ENCODE measurements at places on chromosomes 6 and 20.

DNA sequence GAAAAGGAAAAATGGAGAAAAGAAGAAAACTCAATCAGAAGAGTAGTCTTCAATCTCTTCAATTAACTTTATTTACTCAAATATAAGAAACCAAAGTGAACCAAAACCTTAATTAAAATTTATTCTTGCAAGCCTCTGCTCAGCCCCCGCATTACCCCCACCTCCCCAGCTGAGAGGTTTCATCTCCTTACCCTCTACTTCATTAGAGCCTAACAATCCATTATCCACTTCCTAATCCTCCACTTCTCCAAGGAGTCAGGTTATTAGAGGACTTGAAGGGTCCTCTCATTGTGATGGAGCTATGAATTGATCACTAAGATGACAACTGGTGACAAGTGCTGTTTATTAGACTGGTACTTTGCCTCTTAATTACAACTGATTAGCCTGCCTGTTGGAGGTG, 956.5 kb downstream of the TFAP2A start:
- DNase-seq, result peak; percentile 80

DNA sequence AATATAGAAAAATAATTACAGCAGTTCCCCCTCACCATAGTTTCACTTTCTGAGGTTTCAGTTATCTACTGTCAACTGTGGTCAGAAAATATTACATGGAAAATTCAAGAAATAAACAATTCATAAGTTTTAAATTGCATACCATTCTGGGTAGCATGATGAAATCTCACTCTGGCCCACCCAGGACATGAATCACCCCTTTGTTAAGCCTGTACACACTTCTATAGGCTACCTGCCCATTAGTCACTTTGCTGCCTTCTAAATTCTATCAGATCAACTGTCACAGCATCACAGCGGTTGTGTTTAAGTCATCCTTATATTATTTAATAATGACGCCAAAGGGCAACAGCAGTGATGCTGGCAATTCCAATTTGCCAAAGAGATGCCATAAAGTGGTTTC, 140.3 kb upstream of the RUNX2 start:
- DNase-seq, result no peak

DNA sequence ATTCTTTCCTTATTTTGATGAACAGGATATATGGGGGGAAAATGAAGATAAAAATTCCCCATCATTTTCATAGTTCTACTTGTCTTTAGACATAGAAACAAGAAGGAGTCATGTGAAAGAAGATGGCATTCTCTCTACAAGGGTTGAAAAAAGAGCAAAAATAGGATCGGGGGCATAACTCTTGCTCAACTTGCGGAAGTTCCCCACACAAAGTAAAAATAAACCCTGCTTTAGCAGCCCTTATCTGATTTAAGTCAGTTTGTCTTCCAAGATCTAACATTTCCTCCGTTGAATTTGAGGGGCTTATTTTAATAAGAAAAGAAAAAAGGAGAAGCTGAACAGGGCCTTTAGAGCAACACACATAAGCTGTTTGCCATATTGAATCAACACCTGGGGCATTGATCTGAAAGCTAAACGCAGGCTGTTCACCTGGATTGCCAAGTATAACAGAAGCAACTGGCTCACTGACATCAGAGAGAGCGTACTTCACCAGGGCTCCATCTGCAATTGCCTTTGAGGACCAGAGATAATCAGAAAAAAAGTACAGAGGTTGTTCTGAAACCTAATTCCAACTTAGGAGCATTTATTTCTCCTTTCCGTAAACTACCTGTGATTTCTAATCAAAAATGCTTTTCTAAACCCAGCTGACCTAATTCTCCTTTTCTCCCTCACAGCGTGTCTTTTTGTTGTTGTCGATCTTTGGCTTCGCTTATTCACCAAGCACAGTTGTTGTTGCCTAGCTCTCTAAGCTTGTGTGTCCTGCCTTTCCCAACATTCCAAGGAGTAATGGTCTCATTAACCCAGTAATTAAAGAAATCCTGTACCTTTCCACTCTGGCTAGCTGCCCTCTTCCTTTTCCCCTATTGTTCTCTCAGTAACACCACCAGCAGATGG, 568.0 kb downstream of the KIF16B start:
- peak; percentile 63 for DNase-seq

GRCh38 chr6:166989427-166990032, 9.7 kb upstream of the CEP43 start:
- DNase-seq, result no peak

DNA sequence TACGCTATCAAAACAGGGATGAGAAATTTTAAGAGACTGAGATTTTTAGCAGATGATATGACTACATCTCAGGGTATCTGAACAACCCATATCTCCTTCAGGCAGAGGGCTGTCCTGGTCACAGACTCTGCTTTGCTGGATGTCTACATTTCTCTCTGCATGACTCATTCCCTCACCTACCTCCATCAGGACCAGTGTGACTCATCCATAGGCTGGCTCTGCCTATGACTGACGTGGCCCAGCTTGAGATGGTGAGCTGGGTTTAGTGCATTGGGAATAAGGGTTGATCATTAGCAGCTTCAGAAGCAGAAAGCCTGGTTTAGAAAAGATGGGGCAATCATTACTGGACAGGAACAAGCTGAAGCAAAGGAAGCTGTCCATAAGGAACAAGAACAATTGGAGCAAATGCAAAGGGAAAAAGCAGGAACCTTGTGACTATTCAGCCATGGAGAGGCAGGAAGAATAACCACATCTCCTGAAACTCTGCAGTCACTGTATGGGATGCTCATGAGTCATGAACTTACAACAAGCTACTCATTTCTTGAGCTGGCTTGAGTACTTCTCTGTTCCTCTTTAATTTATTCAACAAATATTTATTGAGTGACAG, 86.4 kb upstream of the CBLN4 start:
- DNase-seq, result no peak

GRCh38 chr6:67640484-67640883, 994.6 kb upstream of the ADGRB3 start:
- DNase-seq, result no peak

All from NCI-H524 treated with DMSO at 0.1 percent for 48 hours (cell line).